ENCODE measurements at places on chromosomes 1 and 21.

- DNase-seq: peak; percentile 11
Observed at GRCh38 chr1:228009828-228010775, 3.3 kb downstream of the WNT3A start.

GRCh38 chr1:23210963-23211362 is 6.3 kb downstream of the HTR1D start:
- DNase-seq: no peak

GRCh38 chr1:59074598-59074997 is 222.3 kb upstream of the FGGY start:
- DNase-seq: no peak

- peak; percentile 73 for DNase-seq
Observed at GRCh38 chr1:150560011-150560438, 10.8 kb downstream of the ADAMTSL4 start.

DNA sequence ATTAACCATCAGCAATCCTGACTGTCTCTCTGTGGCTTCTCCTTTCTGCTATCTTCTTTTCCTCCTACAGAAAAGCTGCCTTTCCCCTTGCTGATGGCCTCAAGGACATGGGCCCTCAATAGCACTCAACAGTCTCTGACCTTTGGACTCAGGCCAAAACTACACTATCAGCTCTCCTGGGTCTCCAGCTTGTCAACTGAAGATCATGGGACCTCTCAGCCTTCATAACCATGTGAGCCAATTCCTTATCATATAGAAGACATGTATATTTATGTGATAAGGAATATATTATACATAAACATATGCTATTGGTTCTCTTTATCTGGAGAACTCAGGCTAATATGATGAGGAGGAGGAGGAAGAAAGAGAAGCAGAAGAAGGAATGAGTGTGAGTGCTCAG is 91.8 kb upstream of the GJB5 start:
- no peak for DNase-seq

DNA sequence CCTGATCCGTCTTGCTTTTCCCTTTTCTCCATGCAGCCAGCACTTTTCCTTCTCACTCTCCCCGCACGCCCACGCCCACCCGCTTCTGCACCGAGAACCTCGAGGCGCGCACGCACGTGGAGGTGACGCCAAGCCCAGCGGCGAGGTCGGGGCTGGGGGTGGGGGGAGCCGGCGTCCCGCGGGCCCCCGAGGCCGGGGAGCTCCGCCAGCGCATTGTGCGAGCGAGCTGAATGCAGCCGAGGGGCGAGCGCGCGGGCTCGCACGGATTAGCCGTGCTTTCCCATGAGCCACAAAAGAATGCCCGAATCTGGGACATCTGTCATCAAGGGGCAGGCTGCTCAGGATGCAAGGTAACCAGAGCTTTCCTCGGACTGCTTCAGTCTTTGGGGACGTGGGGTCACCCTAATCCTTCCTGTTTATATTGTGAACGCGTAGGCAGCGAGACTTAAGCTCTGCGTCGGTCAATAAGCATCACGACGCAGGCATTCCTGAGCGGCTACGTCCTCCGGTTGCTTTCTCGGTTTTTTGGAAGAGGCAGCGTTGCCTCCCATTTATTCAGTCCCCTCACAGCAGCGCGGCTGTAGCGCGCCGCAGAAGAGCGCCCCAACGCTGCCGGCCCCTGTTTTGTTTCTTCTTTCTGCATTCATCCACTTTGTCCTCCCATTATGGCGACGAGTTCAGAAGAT is 67.3 kb upstream of the AKT3 start:
- DNase-seq: peak; percentile 61

- no peak for DNase-seq
Observed at GRCh38 chr1:151635479-151636072, 23.7 kb downstream of the SNX27 start.
